ENCODE measurements at places on chromosomes 6 and 20. TPM values are rescaled to one million over a fixed set of nuclear protein-coding genes. Genes with fewer than 3 reads are reported as not detected.

DNA sequence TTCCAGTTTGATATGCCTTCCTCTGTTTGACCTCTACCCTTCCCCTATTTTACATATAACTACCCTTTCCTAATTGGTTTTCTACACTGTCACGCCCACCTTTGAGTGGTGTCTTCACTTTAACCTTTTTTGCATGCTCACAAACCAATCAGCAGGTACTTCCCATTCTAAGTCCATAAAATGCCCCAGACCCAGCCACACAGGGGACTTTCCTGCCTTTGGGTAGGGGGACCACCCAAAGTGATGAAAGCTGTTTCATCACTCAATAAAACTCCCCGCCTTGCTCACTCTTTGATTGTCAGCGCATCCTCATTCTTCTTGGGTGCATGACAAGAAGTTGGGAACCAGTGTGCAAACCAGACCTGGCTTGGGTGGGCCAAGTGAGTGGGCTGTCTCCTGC, 20.5 kb upstream of the SNRPC start:
- DNase-seq: no peak

Gene ADTRP
- not detected for total RNA-seq

Gene ALDH8A1
- total RNA-seq: 3.8 TPM

DNA sequence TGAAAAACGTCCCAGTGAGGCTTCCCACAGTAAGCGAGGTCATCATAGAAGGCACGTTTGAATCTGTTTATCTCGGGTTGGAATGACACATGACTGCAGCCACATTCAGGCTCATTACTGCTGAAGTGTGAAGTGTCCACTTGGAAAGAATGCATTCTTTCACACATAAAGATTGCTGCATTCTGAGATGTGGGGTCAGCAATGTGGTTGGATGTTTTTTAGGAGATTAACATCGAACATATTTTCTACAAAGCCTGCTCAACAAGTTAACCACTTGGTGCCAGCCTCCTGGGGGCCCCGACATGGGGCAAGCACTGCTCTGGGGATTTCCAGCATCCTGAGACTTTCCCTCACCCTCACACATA, 79.9 kb downstream of the BMP6 start:
- no peak for DNase-seq

Gene ENPP5
- total RNA-seq: 0.55 TPM

Gene SPATA2
- 2.1 TPM for total RNA-seq
